ENCODE measurements at places on chromosomes 4 and X.

DNA sequence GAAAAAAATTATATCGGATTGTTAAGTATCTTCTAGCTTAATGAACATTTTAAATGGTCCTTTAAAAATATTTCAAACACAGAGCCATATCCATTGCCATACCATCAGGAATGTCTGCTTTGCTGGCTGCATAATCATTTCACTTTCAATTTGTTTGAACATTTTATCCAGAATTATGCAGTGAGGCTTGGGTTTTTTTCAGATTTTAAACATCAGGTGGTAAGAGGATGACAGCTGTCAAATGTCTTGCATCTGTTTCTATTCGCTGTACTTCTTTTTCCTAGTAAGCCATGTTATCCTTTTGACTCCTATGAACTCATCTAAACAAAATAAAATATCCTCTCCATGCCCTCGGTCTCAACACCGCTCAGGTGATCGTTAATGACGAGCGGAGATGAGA, 802 bp downstream of the RFC1 start:
- DNase-seq = no peak

- no peak for DNase-seq
These were observed 26.0 kb upstream of the AWAT1 start for GRCh38 chrX:70208479-70208878.

DNA sequence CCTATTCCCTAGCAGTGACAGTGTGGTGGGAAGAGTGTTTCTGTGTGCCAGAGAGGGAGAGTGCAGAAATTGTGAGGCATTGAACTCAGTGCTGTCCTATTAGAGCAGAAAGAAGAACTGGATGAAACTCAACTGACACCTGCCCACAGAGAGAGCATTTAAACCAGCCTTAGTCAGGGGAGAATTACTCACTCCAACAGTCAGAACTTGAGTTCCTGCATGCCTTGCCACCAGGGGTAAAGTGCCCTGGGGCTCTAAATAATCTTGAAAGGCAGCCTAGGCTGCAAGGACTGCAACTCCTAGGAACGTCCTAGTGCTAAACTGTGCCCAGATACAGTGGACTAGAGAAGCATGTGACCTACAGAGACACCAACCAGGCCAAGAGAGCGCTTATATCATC, 12.8 kb downstream of the CYSLTR1 start:
- DNase-seq = peak; percentile 63

GRCh38 chr4:81522711-81523110, 51.0 kb upstream of the RASGEF1B start:
- no peak for DNase-seq

DNA sequence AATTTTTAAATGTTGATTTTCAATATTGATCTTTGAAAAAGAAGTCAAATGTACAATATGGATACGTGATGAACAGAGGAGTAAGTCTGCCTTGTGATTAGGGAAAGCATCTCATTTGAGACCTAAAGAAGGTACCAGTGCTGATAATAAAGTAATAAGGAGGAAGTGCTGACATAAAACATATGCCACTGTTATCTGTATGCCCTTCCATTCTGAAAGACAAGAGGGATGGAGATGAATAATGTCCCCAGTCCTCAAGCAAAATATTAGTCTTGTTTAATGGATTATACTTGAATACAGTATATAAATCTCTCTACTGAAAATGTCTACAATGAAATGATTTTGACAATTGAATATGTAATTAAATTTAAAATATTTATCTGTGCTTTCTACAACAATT, 58.2 kb downstream of the CCSER1 start:
- no peak for DNase-seq

Measured in mammary epithelial cell (primary cell).